ENCODE measurements at places on chromosomes 7 and 10. TPM values are rescaled to one million over a fixed set of nuclear protein-coding genes. Genes with fewer than 3 reads are reported as not detected.

DNA sequence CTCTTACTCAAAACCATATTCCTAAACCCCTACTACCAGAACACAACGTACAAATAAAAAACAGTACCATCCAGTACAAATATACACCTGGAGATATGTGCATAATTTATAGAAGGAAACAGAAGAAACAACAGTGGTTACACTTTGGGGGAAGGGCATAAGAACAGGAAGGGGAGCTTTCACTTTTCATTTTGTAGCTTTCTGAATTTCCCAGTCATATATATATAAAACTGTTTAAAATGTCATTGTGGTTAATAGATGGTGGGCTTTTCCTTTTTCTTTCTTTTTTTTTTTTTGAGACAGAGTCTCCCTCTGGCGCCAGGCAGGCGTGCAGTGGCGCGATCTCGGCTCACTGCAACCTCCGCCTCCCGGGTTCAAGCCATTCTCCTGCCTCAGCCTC lies 47.2 kb downstream of the MALSU1 start:
- peaks cover 29% of the 10 kb centered on the region for H3K4me1 ChIP-seq
- peak overlapping the region; percentile 92 for H3K27ac ChIP-seq
- no peaks in the 10 kb centered on the region for H3K36me3 ChIP-seq
- DNase-seq: peak; percentile 24
- H3K27me3 ChIP-seq: peaks cover 21% of the 10 kb centered on the region
- H3K4me3 ChIP-seq: peak overlapping the region; percentile 71

DNA sequence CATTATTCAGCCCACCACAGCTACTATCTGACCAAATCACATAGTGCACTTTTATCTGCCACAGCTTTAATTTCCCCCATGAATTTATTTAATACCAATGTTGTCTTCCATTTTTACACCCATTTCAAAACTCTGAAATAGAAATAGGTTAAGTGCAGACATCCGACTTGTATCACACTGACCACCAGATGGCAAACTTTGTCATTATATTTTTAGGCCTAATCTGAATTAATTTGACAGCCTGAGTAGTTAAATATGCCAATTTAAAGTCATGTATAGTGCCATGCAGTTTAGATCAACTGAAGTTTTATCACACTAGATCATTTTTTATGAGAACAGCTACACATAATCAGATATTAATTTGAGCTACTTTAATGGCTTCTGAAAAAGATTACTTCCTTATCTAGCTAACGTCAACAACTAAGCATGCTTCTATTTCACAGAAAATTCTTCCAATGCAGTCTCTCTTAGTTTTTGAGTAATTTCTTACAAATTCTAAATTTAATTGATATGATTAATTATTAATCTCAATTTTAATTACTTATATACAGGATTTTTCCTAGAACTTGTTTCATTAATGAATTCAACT lies 566.4 kb downstream of the GFRA1 start:
- no peak overlapping the region for H3K27ac ChIP-seq
- H3K27me3 ChIP-seq: no peaks in the 10 kb centered on the region
- H3K36me3 ChIP-seq: no peaks in the 10 kb centered on the region
- no peak for DNase-seq
- no peaks in the 10 kb centered on the region for H3K4me1 ChIP-seq

GRCh38 chr10:57638411-57638810 lies 629.3 kb downstream of the IPMK start:
- no peaks in the 10 kb centered on the region for H3K36me3 ChIP-seq
- no peak for DNase-seq
- no peak overlapping the region for H3K27ac ChIP-seq
- no peak overlapping the region for H3K4me3 ChIP-seq
- no peaks in the 10 kb centered on the region for H3K4me1 ChIP-seq

Gene UNC5B
- not detected for total RNA-seq

Gene CYP2C8
- total RNA-seq: not detected

GRCh38 chr7:37601321-37601720 lies 82.2 kb upstream of the GPR141 start:
- no peaks in the 10 kb centered on the region for H3K4me1 ChIP-seq
- no peak for DNase-seq
- peaks cover 12% of the 10 kb centered on the region for H3K27me3 ChIP-seq
- no peaks in the 10 kb centered on the region for H3K36me3 ChIP-seq
- no peak overlapping the region for H3K4me3 ChIP-seq
